ENCODE measurements at places on chromosomes 4 and X.

GRCh38 chr4:87620491-87620890 lies 12.2 kb downstream of the DSPP start:
- no peak for DNase-seq

DNA sequence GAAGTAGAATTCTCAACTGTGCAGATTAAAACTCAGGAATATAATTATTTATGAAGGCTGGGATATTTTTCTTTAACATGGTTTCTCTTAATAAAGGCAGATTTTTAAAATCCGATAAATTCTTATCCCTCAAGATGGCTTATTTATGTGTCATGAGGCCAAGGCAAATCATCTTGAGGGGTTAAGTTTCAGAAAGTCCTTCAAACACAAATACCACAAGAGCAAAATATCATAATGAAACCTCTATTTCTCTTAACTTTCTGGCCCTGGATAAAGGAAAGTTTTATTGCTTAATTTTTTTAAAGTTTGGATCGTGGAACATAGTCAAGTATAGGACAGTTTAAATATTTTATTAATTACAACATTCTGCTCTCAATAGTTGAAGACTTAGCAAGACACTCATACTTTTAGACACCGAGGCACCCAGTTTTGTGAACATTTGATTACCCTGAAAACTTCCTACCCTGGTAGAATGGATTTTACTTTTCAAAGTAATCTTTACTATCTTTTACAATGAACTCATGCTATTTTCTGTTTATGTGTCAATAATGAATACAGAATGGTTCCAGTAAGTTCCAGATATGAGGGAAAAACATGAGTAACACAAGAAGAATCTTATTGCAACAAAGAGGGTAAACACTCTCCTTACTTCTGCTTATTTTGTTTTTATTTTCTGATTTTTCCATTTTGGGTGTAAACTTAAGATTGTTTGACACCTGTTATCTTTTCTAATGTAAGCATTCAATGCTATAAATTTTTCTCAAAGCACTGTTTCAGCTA lies 200.7 kb upstream of the IL15 start:
- no peak for DNase-seq

- DNase-seq, result no peak
These were observed 206.0 kb downstream of the BCOR start for GRCh38 chrX:39891781-39892180.

GRCh38 chr4:109930464-109930863 lies 17.8 kb downstream of the EGF start:
- no peak for DNase-seq

DNA sequence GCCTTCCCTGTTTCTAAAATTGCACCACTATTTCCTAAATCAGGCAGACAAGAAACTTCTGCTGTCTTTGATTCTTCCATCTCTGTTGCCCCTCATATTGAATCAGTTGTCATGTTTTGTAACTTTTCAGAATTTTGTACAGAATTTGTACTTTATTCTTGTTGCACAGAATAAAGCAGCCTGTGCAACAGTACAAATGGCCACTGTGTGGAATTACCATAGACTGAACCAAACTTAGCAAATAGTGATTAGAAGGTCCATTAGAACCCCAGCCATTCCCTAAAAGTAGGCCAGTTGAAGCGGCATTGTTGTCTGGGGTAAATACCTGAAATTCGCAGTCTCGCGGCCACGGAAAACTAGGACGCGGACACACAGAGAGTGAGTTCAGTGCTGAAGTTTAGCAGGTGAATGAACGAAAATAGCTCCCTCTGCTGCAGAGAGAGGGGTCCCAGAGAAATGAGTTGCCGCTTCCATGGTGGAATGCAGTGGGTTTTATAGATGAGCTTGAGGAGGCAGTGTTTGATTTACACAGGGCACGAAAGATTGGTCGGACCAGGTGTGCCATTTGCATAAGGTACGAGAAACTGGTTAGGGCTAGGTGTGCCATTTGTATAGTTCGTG lies 71.8 kb downstream of the C4orf33 start:
- no peak for DNase-seq

GRCh38 chr4:2689114-2689513 lies 67.0 kb downstream of the TNIP2 start:
- no peak for DNase-seq

Measured in stimulated activated CD4-positive, alpha-beta T cell treated with anti-CD3 and anti-CD28 coated beads, Interleukin-12 subunit alpha, Interleukin-12 subunit beta, amount 100 ng/mL, for 24 hours (primary cell).